Activated CD4-positive, alpha-beta T cell treated with anti-CD3 and anti-CD28 coated beads, Interleukin-2, amount 10 ng/mL, durations not matched to agents 24 days and 14 days (primary cell): ENCODE measurements at places on chromosomes 1 and 21. TPM values are rescaled to one million over a fixed set of nuclear protein-coding genes. Genes with fewer than 3 reads are reported as not detected.

- H3K4me3 ChIP-seq, result no peak overlapping the region
- H3K4me1 ChIP-seq, result no peaks in the 10 kb centered on the region
- DNase-seq, result no peak
- H3K27me3 ChIP-seq, result peaks cover 30% of the 10 kb centered on the region
- H3K36me3 ChIP-seq, result no peaks in the 10 kb centered on the region
Observed at GRCh38 chr1:160154790-160155189, 3.4 kb downstream of the ATP1A4 start.

DNA sequence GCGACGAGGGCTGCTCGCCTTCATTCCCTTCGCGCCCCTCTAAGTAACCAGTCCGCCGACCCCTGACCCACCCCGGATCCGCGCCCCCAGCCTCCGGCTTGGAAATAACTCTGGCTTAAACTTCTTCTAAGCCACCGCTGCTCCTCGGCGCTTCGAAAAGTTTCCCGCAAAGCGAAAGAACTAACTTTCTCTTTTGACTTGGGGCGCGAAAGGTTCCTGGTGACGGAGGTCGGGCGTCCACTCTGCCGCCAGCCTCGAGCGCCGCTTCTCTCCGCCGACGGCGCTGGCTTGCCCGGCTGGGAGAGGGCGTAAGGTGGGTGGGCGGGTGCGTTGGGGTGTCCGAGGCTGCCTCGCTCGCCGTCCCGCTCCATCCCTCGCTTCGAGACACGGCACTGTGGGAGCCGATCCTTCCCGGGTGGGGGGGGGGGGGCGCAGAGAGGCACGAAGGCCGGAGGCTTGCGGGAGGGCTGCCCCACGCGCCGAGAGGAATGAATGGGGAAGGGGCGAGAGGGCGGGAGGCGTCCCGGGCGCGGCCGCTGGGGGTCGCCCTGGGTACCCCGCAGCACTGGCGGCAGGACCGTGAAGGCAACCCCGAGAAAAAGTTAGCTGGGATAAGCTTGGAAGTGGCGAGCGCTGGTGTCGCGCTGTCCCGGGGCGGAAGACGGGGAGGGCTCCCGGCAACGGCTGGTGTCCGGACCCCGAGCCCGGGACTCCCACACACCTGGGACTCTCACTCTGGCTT is 569 bp downstream of the ATF3 start:
- peaks cover 15% of the 10 kb centered on the region for H3K36me3 ChIP-seq
- H3K27me3 ChIP-seq, result peaks cover 33% of the 10 kb centered on the region
- H3K27ac ChIP-seq, result peak overlapping the region; percentile 96
- H3K4me1 ChIP-seq, result peaks cover 56% of the 10 kb centered on the region
- H3K4me3 ChIP-seq, result peak overlapping the region; percentile 90

GRCh38 chr1:118960567-118961136 is 27.5 kb downstream of the TBX15 start:
- H3K27me3 ChIP-seq, result no peaks in the 10 kb centered on the region
- no peak for DNase-seq
- no peak overlapping the region for H3K4me3 ChIP-seq

- no peak overlapping the region for H3K4me3 ChIP-seq
- H3K36me3 ChIP-seq, result peaks cover 14% of the 10 kb centered on the region
- H3K27ac ChIP-seq, result no peak overlapping the region
- H3K27me3 ChIP-seq, result no peaks in the 10 kb centered on the region
- no peaks in the 10 kb centered on the region for H3K4me1 ChIP-seq
- DNase-seq, result no peak
Observed at GRCh38 chr21:33451634-33452071, 28.1 kb downstream of the TMEM50B start.

DNA sequence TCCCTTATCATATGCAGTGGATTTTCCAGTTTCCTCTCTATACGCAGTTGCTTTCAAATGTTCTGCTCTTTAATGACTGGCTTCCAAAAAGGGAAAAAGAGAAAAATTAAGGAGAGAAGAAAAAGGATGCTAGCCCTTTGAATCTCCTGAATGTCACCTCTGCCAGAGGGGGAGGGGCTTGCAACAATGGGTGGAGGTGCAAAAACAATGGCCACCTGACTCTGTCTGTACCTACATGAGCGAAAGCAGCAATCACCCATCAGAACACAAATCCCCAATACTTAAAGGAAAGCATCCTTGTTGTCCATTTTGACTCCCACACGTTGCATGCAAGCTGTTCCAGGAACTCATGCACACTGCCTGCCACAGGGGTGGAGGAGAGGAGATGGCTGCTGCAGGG is 61.2 kb downstream of the CCDC30 start:
- no peak for DNase-seq
- H3K36me3 ChIP-seq, result peaks cover 6% of the 10 kb centered on the region
- no peak overlapping the region for H3K27ac ChIP-seq
- peaks cover 7% of the 10 kb centered on the region for H3K4me1 ChIP-seq

GRCh38 chr1:229119161-229119560 is 151.8 kb upstream of the RAB4A start:
- no peak overlapping the region for H3K4me3 ChIP-seq
- peaks cover 4% of the 10 kb centered on the region for H3K4me1 ChIP-seq
- DNase-seq, result no peak
- no peaks in the 10 kb centered on the region for H3K36me3 ChIP-seq
- H3K27me3 ChIP-seq, result peaks cover 7% of the 10 kb centered on the region

DNA sequence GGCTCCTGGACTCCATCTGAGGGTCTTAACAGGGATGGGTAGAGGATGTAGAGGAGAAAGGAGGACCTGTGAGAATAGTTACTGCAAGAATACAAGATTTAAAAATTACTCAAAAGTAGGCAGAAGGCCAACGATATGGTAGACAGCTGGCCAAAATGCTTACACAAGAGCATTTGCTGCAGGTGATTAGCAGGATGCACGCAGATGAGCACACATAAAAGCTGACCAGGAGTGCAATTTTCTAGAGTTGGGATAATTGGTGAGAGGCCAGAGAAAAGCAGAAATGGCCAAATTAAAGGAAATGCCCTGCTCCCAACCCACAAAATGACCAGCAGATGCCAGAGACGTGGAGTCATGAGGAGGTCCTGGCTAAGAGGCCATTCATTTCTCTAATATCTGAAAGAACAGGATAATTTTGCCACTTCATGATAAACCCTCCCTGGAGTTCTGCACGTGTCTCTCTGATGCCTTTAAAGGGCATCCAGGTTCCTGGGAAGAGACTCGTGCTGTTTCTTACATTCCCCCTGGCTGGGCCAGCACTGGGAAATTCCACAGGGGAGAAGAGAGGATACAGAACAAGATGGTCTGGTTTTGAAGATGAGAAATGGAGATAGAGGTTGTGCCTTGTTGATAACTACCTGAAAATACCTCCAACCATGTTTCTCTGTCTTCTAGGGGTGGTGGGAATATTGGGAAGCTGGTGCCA is 62.3 kb upstream of the KCNA3 start:
- H3K4me3 ChIP-seq, result no peak overlapping the region
- H3K4me1 ChIP-seq, result no peaks in the 10 kb centered on the region
- DNase-seq, result no peak
- no peak overlapping the region for H3K27ac ChIP-seq

Gene NEK7
- 61.4 and 69.2 TPM in 2 replicates for total RNA-seq
